ENCODE measurements at places on chromosomes 4 and X.

DNA sequence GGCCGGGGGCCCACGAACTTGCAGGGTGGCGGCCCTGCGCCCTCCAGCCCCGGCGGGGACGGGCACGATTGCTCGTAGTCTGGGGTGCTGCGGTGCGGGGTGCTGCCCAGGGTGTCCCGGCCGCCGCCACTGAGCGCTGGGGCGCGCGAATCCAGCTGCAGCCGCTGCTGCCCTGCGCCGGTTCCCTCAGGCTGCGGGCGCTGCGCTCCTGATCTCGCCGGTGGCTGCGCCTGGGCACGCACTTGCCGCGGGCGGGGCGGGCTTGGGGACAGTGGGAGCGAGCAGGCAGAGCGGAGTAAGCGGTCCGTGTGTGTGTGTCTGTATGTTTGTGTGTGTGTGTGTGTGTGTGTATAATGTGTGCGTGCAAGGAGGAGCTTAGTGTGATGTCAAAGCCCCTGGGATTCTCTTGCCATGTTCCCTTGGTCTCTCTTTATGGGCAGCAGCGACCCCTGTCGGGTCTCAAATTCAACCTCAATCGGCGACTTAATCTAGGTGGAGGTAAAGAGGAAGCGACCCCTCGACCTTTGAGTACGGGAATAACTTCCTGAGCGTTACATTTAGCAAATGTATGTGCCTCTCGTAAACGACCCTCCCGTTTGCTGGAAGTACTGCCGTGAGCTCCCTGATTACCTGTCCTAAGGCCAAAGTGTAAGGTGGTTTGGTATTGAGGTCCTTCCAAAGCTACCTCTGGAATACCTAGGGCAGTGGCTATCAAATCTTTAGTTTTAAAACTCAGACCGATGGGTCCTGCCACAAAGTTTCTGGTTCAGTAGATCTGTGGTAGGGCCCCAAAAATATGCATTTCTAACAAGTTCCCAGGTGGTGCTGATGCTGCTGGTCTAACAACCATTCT lies at the start of gene RNF150:
Gene RNF150 (minus strand): TSS at position 324 of the 853 bp plus-strand sequence.
- DNase-seq, result peak; percentile 67
- H3K27me3 ChIP-seq, result no peaks in the 10 kb centered on the region
- no peaks in the 10 kb centered on the region for H3K36me3 ChIP-seq
- peak within 1 kb of the TSS; percentile 70 for H3K27ac ChIP-seq
- H3K4me1 ChIP-seq, result peaks cover 34% of the 10 kb centered on the region
- peak within 1 kb of the TSS; percentile 71 for H3K4me3 ChIP-seq

GRCh38 chrX:126394681-126395080 lies 157.9 kb downstream of the DCAF12L1 start:
- H3K4me1 ChIP-seq, result no peaks in the 10 kb centered on the region
- H3K36me3 ChIP-seq, result no peaks in the 10 kb centered on the region
- H3K4me3 ChIP-seq, result no peak overlapping the region
- no peaks in the 10 kb centered on the region for H3K27me3 ChIP-seq
- no peak overlapping the region for H3K27ac ChIP-seq

DNA sequence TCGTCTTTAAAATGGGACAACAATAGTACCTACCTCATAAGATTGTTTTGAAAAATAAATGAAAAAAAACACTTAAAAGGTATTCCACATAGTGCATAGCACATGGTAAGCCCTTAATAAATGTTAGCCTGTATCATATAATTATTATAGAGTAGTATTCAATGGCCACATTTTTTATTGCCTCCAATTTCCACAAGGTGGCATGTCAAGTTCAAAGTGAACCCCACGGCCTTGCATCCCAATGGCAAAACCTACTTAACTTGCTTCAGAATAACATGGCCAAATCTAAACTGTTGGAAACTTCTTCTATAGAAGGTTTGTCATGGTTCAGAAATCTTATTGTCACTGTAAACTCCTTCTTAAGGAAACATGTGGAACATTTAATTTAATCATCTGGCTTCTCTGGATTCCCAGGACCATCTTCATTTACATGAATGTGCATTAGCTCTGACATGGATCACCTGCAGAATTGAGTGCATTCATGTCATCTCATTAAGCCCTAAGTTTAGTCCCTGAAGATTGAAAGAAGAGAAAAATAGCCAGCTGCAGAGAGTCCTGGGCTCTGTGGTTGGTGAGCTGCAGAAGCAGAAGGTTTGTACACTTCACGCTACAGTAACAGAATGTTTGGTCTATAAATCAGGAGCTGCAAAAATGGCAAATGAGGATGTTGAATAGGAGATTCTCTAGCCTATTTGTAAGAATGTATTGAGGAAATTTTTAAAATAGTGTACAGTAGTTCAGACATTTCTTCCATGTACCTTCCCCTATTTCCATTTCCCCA lies 61.0 kb downstream of the ANXA3 start:
- no peak overlapping the region for H3K4me3 ChIP-seq
- DNase-seq, result no peak
- H3K36me3 ChIP-seq, result no peaks in the 10 kb centered on the region
- no peaks in the 10 kb centered on the region for H3K27me3 ChIP-seq
- H3K27ac ChIP-seq, result no peak overlapping the region

- no peaks in the 10 kb centered on the region for H3K36me3 ChIP-seq
- H3K27ac ChIP-seq, result no peak overlapping the region
- no peaks in the 10 kb centered on the region for H3K27me3 ChIP-seq
- no peak overlapping the region for H3K4me3 ChIP-seq
Observed at GRCh38 chrX:154986826-154987575, 35.5 kb downstream of the F8 start.

DNA sequence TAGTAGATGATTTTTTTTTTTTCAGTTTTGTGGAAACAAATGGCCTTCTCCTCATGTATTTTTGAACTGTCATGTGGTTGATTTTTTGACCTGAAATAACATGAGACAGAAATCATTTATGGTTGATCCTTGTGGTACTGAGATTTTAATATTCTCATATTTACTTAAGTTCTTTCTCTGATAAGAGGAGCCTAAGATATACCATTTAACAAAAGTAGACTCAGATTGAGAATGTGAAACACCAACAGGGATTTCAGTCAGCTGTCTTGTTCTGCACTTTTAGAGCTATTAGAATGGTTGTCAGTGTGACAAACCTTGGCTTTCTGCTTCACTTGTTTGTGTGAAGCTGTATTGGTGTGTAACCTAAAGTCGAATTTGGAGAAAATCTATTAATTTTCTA lies 575.7 kb downstream of the SPOCK3 start:
- H3K4me3 ChIP-seq, result no peak overlapping the region
- H3K36me3 ChIP-seq, result no peaks in the 10 kb centered on the region
- H3K27ac ChIP-seq, result no peak overlapping the region

DNA sequence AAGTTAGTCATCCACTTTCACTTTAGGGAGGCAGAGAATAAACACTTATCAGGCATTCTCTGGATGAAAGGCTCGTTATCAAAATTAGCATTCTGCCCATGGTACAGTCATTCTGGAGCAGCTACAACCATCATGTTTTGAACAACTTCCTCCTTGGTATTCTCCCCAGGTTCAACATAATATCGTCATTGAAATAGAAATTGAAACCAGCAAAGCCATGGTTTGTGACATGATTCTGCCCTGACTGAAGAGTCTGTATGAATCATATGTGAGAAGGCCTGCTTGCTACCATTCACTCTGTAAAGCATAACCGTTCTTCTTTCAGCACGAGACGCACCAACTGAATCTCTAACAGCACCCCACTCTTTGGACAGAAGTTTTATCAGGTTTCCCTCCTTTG lies 127.5 kb upstream of the RADX start:
- no peak for DNase-seq
- H3K4me1 ChIP-seq, result no peaks in the 10 kb centered on the region
- H3K36me3 ChIP-seq, result no peaks in the 10 kb centered on the region
- no peak overlapping the region for H3K27ac ChIP-seq
- no peaks in the 10 kb centered on the region for H3K27me3 ChIP-seq
- no peak overlapping the region for H3K4me3 ChIP-seq

DNA sequence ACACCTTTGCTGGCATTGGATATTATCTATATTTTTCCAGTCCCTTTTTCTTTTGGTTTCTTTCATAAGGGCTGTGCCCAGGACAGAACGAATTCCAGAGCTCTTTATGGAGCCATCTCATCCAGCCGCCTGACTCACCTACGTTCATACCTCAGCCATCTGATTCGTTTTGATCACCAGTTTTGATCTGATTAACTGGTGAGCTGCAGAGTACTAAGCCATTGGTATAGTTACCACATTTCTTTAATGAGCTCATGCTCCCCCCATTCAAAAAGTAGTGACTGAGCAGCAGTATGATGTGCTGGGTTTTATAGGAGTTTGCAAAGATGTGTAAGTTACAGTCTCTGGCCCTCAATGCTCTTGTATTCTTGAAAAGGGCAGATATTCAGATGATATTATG lies 43.0 kb upstream of the CDKN2AIP start:
- H3K4me3 ChIP-seq, result no peak overlapping the region
- H3K27ac ChIP-seq, result no peak overlapping the region
- H3K27me3 ChIP-seq, result no peaks in the 10 kb centered on the region
- no peaks in the 10 kb centered on the region for H3K36me3 ChIP-seq
- DNase-seq, result no peak

GRCh38 chrX:107775734-107776511 lies at the start of gene TSC22D3:
TSC22D3 (minus strand) TSS chrX:107775787; CDS start chrX:107775419, 368 bp downstream.
- peak; percentile 88 for DNase-seq
- peak within 1 kb of the TSS; percentile 94 for H3K27ac ChIP-seq
- H3K36me3 ChIP-seq, result no peaks in the 10 kb centered on the region
- no peaks in the 10 kb centered on the region for H3K27me3 ChIP-seq

GRCh38 chrX:4094926-4095325 lies 381.5 kb upstream of the PRKX start:
- DNase-seq, result no peak
- H3K27ac ChIP-seq, result no peak overlapping the region
- no peaks in the 10 kb centered on the region for H3K27me3 ChIP-seq
- H3K4me3 ChIP-seq, result no peak overlapping the region

DNA sequence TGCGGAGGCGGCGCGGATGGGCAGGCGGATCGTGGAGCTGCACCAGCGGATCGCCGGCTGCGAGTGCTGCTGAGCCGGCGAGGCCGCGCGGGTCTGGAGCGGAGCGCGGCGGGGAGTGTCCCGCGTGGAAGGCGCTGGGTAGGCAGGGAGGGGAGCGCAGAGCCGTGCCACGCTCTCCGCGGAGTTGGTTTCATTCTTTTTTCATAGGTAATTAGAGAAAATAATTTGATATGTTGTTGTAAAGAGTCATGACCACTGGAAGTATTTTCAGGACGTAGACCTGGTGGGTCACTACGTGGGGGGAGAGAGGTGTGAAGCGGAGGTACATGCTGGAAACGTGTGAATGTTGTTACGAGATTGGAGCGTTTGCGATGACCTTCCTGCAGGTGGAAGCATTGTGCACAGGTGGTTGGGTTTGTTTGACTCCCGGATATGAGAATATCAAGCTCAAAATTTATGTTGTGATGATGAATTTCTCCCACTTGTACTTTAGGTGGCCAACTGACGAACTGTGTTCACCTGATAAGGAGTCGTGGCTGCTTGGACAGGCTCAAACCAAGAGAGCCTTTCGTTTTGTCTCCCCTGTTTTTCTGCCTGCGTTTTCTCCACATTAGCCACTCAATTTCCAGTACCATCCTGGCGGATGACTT lies 19.1 kb upstream of the S100P start:
- H3K27ac ChIP-seq, result peak overlapping the region; percentile 90
- H3K4me1 ChIP-seq, result no peaks in the 10 kb centered on the region
- peak overlapping the region; percentile 76 for H3K4me3 ChIP-seq
- H3K36me3 ChIP-seq, result peaks cover 4% of the 10 kb centered on the region
- H3K27me3 ChIP-seq, result no peaks in the 10 kb centered on the region

- H3K36me3 ChIP-seq, result no peaks in the 10 kb centered on the region
- DNase-seq, result no peak
- H3K27ac ChIP-seq, result no peak overlapping the region
- H3K4me3 ChIP-seq, result no peak overlapping the region
Observed at GRCh38 chrX:29798469-29798868, 416.9 kb upstream of the MAGEB2 start.

DNA sequence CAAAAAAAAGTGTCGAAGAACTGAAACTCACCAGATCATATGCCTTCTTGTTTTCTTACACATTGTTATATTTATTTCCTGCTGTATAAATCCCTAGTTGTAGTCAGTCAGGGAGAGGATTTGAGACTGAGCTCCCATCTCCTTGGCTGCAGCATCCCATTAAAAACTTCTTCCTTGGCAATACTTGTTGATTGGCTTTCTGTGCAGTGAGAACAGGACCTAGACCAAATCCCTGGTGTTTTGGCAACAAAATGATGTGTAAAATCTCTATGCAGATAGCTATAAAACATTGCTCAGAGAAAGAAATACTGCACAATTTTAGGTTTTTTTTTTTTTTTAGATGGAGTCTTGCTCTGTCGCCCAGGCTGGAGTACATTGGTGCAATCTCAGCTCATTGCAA lies 47.9 kb downstream of the TRIML1 start:
- no peak for DNase-seq
- no peaks in the 10 kb centered on the region for H3K27me3 ChIP-seq
- H3K36me3 ChIP-seq, result no peaks in the 10 kb centered on the region

DNA sequence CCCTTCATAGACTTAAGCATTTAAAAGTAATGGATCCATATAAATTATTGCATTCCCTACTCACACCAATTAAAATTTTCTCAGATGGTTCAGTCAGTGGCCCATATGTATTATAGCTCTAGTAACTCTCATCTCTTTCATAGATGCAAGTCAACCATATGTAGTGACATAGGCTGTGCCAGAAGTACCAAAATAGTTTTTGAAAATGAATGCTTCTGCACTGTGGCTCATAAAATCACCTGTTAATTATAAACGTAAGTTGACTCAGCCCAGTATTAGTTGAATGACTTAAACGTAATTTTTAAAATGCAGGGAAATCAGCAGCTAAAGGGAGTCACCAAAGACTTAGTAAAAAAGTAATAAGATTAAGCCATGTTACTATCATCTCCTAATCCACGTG lies 143.8 kb downstream of the PPARGC1A start:
- no peak overlapping the region for H3K4me3 ChIP-seq
- no peaks in the 10 kb centered on the region for H3K4me1 ChIP-seq
- DNase-seq, result no peak
- no peaks in the 10 kb centered on the region for H3K27me3 ChIP-seq
